Heart left ventricle (tissue), 16 donors: ENCODE measurements at places on chromosomes 6 and 20. TPM values are rescaled to one million over a fixed set of nuclear protein-coding genes. Genes with fewer than 3 reads are reported as not detected.

DNA sequence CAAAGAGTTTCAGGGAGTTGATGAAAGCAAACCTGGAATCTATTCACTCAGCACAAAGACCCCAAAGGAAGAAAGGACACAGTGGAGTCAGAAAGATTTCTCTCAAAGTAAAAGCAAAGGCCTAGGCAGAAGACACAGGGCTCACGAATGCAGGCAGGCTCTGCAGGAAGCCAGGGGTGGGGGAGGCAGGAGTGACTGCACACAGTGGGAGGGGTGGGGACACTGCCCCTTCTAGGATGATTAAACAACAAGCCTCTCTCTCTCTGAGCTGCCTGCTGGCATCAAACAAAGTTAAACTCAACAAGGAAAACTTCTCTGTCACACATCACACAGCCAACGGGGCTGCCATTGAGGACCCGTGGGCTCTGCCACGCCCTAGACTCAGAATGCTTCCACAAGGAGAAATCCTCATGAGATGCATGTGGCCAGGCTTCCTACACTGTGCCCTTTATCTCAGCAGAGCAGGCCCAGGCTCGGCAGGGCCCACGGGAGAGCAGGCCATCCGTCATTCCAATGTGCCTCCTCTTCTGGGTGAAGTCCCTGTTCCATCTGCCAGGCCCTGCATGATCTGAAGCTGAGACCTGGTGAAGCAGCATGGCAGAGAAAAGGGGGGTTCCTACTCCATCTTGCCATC lies 70.1 kb downstream of the RAMACL start:
- DNase-seq = no peak

GRCh38 chr6:116990679-116991078 lies 113.6 kb downstream of the RFX6 start:
- DNase-seq = no peak

- DNase-seq = no peak
These were observed 190.3 kb upstream of the PCSK2 start for GRCh38 chr20:17036541-17036940.

The DYNLT1 gene
- 159 TPM for polyA plus RNA-seq
